ENCODE measurements at places on chromosomes 16 and 17. TPM values are rescaled to one million over a fixed set of nuclear protein-coding genes. Genes with fewer than 3 reads are reported as not detected.

DNA sequence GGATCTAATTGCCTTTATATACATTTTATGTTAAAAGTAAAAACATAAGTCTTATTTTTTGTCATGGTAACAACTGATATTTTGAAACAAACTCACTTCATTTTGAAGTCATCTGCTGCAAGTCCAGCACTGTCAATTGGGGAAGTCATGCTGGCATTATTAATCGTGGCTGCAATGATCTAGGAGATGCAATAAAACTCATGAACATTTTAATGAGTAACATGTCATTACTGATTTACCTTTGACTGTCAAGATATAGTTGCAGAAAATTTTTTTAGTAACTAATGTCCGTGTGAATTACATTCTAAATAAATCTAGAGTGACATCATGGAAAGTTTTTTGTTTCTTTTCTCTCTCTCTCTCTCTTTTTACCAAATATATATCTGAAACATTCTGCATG is 17.3 kb upstream of the KRT24 start:
- H3K27me3 ChIP-seq: peaks cover 8% of the 10 kb centered on the region
- no peak overlapping the region for H3K4me3 ChIP-seq
- no peaks in the 10 kb centered on the region for H3K36me3 ChIP-seq
- DNase-seq: no peak

GRCh38 chr16:1354815-1355540 is 3.2 kb downstream of the GNPTG start:
- H3K4me1 ChIP-seq: peaks cover 20% of the 10 kb centered on the region
- DNase-seq: no peak
- no peak overlapping the region for H3K4me3 ChIP-seq
- no peaks in the 10 kb centered on the region for H3K27me3 ChIP-seq

DNA sequence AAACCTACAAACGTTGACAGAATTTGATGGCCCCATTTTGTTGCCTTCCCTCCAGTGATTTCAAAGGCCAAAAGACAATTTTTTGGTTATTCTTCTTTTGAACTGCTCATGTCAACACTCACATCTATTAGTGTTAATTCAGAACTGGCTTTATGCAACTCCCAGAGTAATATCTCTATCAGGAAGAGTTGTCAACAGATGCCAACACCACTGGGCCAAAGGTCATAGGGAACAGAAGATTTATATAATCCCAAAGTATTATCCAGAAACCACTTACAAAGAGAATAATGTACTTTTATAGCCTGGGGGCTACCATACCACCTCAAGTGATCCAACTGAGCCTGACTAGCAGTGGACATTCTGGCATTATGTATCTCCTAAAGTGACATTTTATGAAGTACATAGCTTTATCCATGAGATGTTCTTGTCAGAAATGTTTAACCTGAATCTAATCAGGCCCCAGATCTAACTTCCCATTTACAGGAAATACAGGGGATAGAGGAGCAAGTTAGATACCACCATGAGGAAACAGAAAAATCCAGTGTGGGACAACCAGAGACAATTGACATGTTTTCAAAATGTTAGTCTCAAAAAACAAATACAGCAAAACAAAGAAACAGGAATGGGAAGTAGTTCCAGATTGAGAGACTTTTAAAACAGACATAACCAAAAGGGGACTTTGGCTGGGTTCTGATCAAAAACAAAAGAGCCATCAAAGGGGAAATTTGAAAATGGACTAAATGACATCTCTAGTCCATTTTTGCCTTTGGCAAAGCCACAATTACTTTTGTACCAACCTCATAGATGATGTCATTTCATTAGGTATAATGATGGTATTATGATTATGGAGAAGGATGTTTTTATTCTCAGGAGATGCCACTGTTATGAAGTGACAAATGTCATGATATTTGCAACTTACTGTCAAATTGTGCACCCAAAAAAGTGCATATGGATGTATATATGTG is 18.5 kb downstream of the FAM117A start:
- no peak overlapping the region for H3K4me3 ChIP-seq
- H3K27me3 ChIP-seq: no peaks in the 10 kb centered on the region
- DNase-seq: no peak
- H3K36me3 ChIP-seq: no peaks in the 10 kb centered on the region
- peak overlapping the region; percentile 93 for H3K27ac ChIP-seq

DNA sequence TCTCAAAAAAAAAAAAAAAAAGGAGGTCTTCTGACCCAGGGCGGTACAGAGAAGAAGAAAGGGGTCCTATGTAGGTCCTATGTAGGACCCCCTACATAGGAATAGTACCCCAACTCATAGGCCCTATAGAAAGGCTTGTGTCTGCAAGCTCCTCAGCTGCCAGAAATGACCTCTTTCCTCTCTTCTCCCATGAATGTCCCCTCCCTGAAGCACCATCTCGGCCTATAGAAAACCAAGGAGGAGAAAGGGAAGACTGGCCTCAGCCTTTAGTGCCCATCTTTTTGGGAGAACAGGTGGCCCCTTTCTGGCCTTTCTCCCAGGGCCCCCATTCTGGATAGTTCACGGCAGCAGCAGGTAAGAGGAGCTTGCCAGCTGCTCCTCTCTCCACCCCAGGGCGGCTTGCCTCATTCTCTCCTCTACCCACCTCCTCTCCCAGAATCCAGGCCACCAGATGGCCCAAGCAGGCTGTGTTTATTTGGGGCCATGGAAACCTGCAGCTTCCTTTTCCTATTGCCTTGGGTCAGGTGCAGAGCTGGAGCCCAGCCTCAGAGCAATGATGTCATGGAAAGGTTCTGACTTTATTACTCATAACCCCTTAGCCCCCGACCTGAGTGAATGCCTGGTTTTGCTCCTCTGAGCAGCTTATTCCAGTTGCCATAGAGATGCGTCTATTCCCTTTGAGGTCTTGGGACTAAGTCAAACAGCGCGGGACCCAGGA is 1.6 kb upstream of the MRPL58 start:
- H3K4me3 ChIP-seq: no peak overlapping the region
- H3K4me1 ChIP-seq: peaks cover 10% of the 10 kb centered on the region
- H3K36me3 ChIP-seq: peaks cover 6% of the 10 kb centered on the region

GRCh38 chr17:29079887-29080286 is 36.9 kb downstream of the PIPOX start:
- no peak overlapping the region for H3K4me3 ChIP-seq
- H3K27ac ChIP-seq: no peak overlapping the region
- no peaks in the 10 kb centered on the region for H3K27me3 ChIP-seq
- no peak for DNase-seq

DNA sequence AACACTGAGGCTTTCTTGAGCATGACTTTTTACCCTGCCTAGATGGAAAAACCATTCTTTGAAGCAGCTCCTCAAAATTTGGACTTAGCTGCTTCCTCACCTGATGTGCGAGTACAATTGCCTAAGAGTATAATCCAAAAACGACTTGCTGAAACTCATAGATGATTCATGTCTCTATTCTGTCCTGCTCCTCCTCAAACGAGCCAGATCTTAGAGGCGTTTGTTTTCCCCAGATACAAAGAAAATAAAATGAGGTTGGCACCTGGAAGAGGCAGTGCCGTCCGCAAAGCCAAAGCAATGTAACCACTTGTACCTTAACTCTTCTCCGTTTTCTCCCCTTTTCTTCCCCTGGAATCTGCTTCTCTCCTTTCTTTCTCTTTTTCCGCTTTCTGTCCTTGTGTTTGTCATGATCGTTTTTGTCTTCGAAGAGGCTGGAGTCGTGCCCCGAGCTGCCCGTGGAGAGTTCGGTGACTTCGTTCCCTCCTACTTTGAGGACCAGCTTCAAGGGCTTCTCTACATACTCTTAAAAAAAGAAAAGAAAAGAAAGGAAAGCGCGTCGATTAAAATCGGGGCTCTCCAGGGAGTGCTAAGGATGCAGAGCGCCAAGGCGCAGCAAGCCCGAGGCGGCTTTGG is 895 bp downstream of the BRD7 start:
- H3K36me3 ChIP-seq: peaks cover 11% of the 10 kb centered on the region
- peak overlapping the region; percentile 57 for H3K4me3 ChIP-seq
- H3K4me1 ChIP-seq: peaks cover 7% of the 10 kb centered on the region
- H3K27me3 ChIP-seq: no peaks in the 10 kb centered on the region

DNA sequence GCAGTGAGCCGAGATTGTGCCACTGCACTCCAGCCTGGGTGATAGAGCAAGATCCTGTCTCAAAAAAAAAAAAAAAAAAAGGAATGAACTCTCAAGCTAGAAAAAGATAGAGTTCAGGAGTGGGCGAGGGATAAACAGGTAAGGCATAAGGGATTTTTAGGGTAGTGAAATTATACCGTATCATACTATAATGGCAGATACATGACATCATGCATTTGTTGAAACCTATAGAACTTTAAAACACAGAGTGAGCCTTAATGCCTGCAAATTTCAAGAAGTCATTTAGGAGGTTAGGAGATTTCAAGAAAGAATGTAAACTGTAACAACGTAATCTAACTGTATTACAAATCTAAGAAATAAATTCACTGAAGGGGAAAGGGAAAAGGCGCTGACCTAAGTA is 20.4 kb downstream of the SKAP1 start:
- no peak for DNase-seq
- H3K4me3 ChIP-seq: no peak overlapping the region
- no peaks in the 10 kb centered on the region for H3K4me1 ChIP-seq

The SMTNL2 gene
- 0.57 TPM for total RNA-seq

The NXPH3 gene
- 0.52 TPM for total RNA-seq

Measured in thymus (tissue), 14 donors.